Dermis lymphatic vessel endothelial cell (primary cell): ENCODE measurements at places on chromosomes 4 and X. TPM values are rescaled to one million over a fixed set of nuclear protein-coding genes. Genes with fewer than 3 reads are reported as not detected.

Gene MAGEC1
- not detected in 2 replicates for total RNA-seq

Gene HMGN5
- 0.60 and 0.65 TPM in 2 replicates for total RNA-seq

Gene SEC31A
- total RNA-seq, result 197 and 216 TPM in 2 replicates

Gene FGF5
- total RNA-seq, result 0.09 and 0.22 TPM in 2 replicates
